SW480 (cell line): ENCODE measurements at places on chromosomes 7 and 10.

GRCh38 chr10:6327961-6328698 lies 125.4 kb downstream of the PFKFB3 start:
- no peak for DNase-seq

DNA sequence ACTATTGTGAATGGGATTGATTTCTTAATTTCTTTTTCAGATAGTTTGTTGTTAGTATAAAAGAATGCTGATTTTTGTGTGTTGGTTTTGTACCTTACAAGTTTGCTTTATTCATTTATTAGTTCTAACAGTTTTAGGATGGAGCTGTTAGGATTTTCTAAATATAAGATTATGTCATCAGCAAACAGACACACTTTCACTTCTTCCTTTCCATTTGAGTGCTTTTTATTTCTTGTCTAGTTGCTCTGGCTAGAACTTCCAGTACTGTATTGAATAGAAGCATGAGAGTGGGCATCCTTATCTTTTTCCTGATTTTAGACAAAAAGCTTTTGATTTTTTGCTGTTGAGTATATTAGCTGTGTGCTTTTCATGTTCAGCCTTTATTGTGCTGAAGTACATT lies 81.5 kb downstream of the DNAH11 start:
- DNase-seq: no peak

- DNase-seq: no peak
Observed at GRCh38 chr7:113801751-113802150, 117.1 kb downstream of the PPP1R3A start.

DNA sequence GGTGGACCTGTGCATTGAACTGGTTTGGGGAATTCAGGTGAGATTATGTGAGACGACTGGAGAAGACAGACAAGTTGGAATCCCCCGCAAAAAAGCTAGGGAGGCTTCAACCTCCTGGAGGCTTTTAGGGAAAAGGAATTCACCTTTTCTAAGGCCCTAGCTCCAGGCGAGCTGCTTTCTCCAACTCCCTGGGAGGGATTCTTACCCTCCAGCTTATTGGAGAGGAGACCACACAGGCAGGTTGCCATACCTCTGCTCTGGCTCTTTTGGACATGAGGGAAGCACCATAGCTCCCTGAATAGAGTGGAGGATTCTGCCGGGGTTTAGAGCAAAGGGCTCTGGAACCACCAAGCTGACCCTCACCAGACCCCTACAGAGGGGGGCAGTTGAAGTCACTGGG lies 213.8 kb downstream of the MLLT10 start:
- DNase-seq: no peak

DNA sequence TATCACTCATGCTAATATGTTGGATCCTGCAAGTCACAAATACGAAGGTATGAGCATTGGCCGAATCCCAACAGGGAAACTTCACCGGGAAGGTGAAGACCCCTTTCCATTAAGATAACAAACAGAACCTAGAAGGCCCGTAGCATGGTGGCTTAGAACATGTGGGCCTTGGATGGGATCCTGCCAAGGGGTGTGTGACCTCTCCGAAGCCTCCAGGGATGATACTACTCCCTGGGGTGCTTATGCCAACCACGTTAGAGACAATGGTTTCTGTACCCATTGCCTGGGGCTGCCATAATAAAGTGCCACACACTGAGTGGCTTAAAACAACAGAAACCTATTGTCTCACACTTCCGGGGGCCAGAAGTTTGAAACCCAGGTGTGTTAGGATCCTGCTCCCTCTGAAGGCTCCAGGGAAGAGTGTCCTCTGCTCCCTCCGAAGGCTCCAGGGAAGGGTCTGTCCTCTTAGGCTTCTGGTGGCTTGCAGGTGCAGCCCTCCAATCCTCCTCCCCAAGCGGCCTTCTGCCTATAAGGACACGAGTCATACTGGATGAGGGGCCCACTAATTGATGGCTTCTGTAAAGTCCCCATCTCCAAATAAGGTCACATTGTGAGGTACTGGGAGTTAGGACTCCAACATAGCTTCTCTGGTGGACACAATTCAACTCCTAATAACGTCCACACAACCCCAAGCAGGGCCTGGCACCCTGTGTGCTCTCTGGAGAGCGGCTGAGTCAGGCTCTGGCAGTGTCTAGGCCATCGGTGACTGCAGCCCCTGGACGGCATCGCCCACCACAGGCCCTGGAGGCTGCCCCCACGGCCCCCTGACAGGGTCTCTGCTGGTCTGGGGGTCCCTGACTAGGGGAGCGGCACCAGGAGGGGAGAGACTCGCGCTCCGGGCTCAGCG lies 992 bp upstream of the MGMT start:
- DNase-seq: no peak

DNA sequence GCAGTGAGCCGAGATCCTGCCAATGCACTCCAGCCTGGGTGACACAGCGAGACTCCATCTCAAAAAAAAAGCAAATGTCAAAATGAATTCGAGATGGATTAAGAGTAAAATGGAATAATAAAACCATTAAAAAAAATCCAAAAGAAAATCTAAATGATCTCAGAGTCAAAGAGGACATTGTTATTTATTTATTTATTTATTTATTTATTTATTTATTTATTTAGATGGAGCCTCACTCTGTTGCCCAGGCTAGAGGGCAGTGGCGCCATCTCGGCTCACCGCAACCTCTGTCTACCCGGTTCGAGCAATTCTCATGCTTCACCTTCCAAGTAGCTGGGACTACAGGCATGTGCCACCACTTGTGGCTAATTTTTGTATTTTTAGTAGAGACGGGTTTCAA lies 349.2 kb downstream of the ANKRD30A start:
- no peak for DNase-seq
